ENCODE measurements at places on chromosomes 2 and 18.

DNA sequence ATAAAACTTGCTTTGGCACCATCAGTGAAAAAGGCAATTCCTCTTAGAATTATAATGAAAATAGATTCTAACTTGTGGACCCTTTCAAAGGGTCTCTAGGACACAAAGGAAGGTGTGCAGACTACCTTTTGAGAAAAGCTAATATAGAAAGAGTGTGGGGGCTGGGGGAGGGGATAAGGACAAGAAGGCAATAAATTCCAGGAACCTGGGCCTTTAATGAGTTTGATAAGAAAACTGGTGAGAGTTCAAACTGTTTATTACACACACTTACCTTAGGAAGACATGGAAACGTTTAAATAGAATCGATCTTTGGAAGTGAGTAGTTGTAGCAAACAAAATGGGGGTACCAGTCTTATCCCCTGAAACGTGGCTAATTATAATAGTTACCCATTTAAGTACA, 39.6 kb upstream of the PGAP1 start:
- no peak for DNase-seq

DNA sequence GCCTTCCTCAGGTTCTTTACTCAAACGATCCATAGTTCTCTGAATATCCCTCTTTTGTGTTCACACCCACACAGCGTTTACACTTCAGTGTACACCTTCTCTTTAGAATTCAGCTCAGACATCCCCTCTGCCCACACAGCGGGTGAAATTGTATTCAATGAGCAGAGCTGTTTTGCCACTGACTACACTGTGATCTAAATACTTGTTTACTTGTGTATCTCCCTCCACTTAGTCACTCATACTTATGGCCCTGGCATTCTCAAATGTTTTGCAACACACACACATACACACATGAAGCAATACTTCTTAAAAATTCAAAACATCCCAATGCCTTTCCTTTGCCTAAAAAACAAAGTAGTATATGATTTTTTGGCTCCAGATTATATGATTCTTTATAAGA, 297.1 kb downstream of the TMX3 start:
- no peak for DNase-seq

GRCh38 chr2:7829241-7829640, 852.6 kb upstream of the ID2 start:
- no peak for DNase-seq

GRCh38 chr2:16043627-16044026, 103.3 kb downstream of the MYCN start:
- no peak for DNase-seq

- no peak for DNase-seq
Observed at GRCh38 chr2:203687165-203687564, 19.3 kb upstream of the CD28 start.

- peak; percentile 18 for DNase-seq
Observed at GRCh38 chr18:63319383-63320122, at the start of gene BCL2. Gene BCL2, minus strand, starts transcription at chr18:63319769.

DNA sequence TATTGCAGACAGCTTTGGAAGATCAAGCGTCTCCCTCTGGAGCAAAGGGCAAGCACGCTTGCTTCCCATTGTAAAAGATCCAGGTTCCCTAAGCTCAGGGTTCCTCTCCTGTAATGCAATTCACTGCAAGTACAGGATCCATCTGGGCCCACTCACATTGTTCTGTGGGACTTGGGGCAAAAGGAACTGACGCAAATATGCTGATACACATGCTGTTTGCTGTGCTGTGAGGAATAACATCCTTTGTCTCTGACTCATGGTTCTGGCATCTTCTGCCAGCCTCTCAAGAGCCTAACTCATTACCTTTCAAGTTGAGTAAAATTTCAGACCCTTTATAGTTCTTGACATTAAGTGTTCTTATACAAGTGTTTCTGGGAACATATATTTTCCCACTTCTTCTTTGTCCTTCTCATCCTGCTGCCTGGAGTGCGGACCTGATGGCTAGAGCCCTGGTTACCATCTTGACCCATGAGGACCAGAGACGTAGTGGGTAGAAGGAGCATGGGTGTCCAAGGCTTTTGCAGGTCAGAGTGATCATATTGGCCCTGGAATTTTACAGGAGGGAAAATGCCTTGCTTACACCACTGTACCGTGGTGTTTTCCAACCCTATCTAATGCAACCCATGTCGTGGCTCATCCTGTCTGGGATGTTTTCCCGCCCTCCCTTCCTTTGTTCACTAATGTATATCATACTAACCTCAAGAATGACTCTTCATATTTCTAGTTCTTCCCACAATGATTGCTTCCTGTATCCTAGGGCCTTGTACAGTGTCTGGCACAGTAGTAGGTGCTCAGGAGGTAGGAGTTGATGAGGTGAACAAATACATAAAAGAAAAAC, 145.7 kb upstream of the GLI2 start:
- DNase-seq: no peak

DNA sequence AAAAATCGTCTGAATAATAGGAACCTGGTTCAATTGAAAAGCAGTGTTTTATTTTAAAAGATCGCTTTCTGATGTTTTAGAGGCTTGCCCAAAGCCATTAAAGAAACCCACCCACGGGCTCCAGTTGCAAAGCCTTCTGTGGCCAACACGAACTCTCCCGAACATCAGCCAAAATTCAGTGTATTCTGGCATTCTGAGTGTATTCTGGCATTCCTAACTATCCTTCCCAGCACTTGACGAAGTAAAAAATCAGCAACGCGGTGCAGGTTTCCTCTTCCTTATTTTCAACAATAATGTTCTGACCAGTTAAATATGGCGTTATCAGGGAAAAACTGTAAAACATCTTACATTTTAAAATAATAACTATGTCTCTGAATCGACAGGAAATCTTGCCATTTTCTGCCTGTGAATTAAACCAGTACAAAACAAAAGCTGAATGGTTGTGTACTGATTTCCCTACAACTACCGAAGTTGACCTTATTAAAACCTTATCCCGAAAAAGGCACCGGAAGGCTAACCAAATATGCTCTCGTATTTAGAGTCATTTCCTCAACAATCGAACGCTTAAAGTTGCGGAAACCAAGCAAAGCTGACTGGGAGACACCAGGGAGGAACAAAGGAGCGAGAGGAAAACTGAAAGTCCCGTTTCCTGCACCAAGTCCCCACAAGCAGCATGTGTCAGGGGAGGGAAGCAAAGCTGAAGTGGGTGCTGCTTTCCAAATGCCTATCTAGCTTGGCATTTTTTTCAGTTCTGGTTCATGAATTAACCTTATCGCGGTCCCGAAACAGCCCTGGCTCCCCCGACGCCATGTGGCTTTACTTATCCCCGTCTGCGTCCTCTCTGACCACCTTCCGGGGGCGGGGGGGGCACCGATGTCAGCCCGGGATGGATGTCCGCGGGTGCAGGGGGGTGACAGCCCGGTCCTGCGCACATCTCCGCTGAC, 44.3 kb downstream of the ZNF516 start:
- DNase-seq: no peak

GRCh38 chr2:28277466-28277865, 115.2 kb upstream of the FOSL2 start:
- no peak for DNase-seq

- no peak for DNase-seq
Observed at GRCh38 chr2:114122930-114123329, 233.0 kb downstream of the ACTR3 start.

- DNase-seq: no peak
Observed at GRCh38 chr2:204264085-204264553, 281.2 kb upstream of the PARD3B start.

GRCh38 chr18:35671966-35672603, 90.5 kb downstream of the GALNT1 start:
- DNase-seq: no peak

DNA sequence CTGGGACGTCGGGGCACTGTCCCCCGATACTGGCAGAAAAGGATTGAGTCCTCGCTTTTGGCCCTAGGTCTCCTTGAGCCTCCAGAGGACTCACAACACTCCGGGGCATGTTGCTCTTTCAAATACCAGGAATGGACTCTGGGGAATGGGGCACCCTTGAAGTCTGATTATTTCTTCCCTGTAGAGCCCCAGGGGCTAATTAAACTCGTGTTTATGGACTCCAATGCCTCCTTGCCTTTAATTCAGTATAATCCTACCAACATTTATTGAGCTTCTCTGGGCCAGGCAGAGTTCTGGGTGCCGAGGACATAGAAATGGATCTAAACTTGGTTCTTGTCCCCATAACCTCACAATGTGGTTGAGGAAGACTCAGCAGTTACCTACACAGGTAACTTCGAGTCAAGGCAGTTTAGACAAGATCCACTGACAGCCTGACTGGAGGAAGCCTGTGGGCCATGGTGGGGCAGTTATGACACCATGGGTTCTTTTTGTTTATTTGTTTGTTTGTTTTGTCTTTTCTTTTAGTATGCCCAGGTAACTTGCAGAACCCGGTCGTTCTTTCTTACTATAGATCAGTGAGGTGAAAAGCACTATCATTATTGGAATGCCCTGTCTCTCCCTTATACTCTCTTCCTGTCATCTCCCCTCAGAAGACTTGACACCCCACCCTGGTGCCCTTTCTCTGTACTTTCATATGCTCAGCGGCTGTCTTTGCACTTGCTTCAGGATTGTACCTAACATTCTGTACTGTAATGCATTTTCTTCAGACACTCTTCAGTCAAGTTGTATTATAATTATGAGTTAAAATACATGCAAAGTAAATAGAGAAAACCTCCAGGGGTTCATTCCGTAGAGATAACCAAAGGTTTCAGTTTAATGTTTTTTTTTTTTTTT, 3.2 kb downstream of the CFLAR start:
- DNase-seq: no peak

GRCh38 chr2:101679801-101680487, 17.6 kb upstream of the MAP4K4 start:
- DNase-seq: no peak

GRCh38 chr2:68379184-68379708, 14.2 kb downstream of the PLEK start:
- no peak for DNase-seq

DNA sequence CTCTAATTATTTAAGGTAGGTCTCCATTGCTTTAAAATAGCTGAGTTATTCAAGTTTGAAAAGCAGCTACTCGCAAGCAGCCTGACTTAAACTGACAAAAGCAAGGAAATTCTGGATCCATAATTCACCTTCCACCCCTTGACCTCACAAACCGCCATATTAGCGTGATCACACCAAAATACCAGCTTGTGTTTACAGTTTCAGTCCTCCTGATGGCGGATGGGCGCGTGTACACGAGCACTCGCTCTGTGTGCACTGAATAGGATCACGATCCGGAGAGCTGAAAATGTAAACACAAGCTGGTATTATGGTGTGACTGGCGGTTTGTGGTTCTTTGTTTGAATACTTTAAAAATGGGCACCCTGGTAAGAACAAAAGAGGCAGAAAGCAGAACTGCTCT, 42.4 kb upstream of the PSMD14 start:
- no peak for DNase-seq

GRCh38 chr2:181046833-181047232, 66.4 kb downstream of the UBE2E3 start:
- DNase-seq: no peak

GRCh38 chr2:5764041-5764440, 71.9 kb downstream of the SOX11 start:
- DNase-seq: no peak

DNA sequence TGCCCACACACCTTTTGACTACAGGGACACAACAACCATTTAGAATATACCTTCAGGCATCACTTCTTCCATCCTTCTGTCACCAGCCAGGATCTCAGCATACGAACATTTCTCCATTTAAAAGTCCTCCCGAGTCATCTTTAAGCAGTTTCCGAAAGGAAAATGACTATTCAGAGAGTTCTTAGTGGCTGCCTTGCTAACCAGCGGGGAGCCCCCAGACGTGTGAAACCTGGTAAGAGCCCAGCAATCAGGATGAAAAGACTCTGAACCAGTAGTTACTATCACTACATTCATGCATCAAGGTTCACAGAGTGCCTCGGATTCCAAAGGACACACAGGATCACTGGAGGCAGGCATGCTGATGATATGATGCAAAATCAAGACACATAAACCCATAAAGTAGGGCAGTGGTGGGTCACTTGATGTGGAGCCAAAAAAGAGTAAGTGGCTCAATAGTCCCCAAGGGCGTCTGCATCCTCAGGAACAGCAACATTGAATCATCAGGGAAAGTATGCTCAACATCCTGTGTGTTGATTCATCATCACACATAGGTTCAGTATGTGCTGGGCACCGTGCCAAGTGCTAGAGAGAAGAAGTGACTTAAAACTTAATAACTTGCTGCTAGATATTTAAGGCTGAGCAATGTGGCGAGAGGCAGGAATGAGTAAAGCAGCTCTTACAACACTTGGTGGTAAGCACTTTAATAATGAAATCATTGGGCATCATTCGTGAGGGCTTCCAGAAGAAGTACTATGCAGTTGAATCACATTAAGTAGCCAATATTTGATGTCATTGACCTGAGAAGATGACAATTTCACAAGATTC, 4.4 kb downstream of the CCL20 start:
- DNase-seq: peak; percentile 92

DNA sequence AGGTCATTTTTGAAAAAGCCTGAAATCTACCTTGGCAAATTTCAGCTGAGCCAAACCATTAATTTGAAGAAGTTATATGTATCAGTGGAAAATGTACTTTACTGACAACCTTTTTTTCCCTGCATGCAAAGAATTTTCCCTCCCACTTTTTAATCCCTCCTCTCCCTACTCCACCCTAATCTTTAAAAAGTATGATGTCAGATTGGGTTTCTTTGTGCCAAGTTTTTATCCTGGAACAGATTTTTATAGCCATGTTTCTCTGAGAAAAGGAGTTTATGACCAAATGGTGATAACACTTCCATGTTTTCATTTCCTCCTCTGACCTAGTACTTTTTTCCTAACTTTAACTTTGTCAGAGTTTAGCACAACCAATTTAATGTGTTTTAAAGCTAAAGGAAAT, 250.3 kb upstream of the FOSL2 start:
- no peak for DNase-seq

GRCh38 chr2:54979321-54980044, 70.8 kb downstream of the RTN4 start:
- no peak for DNase-seq

GRCh38 chr2:172998547-172999272, 76.9 kb upstream of the MAP3K20 start:
- no peak for DNase-seq

DNA sequence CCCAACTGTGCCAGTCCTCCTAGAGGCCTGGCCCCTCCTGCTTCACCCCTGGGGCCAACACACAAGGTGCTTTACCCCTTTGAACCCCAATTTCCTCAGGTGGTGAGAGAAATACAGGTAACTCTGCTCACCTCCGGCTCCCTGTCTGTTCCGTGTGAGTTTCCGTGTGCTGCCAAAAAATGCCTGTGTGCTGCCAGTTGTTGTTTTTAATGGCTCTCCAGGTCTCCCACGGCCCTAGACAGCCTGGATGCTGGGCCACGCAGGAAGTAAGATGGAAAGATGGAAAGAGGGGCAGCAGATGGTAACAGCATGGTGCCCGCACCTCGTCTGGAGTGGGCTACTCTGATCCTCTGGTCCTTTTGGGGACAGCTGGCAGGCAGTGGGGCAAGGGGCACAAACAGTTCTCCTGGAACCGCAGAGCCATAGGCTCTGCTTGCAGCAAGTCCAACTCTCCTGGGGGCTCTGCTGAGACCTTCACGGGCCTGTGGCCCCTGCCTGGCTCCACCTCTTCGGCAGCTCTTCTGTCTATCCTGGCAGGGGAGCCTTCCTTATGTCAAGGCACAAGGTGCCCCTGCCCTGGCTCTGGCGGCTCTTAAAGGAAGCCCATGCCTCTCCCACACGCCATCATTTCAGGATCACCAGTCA, 4.3 kb upstream of the ARHGEF4 start:
- no peak for DNase-seq
